CD4-positive, alpha-beta T cell (primary cell): ENCODE measurements at places on chromosomes 1 and 21. TPM values are rescaled to one million over a fixed set of nuclear protein-coding genes. Genes with fewer than 3 reads are reported as not detected.

NTNG1 gene
- total RNA-seq: not detected

CYYR1 gene
- total RNA-seq: not detected

OR2L8 gene
- 0.55 TPM for total RNA-seq

FMN2 gene
- total RNA-seq: not detected

OLFML2B gene
- total RNA-seq: 0.08 TPM

ORC1 gene
- total RNA-seq: 1.3 TPM

COL11A1 gene
- not detected for total RNA-seq

LCE2A gene
- not detected for total RNA-seq
